Activated CD4-positive, alpha-beta T cell treated with anti-CD3 and anti-CD28 coated beads for 24 hours (primary cell): ENCODE measurements at places on chromosomes 6 and 20.

GRCh38 chr20:37356387-37356786 is 10.4 kb downstream of the SRC start:
- no peak for DNase-seq

GRCh38 chr6:151070631-151071051 is 169.1 kb upstream of the AKAP12 start:
- no peak for DNase-seq

GRCh38 chr6:156598855-156599180 is 178.4 kb upstream of the ARID1B start:
- no peak for DNase-seq

- no peak for DNase-seq
Measured at GRCh38 chr20:61758564-61759200, 307.0 kb downstream of the TAF4 start.

- DNase-seq, result no peak
Measured at GRCh38 chr6:41545247-41545702, 906 bp upstream of the FOXP4 start.

- no peak for DNase-seq
Measured at GRCh38 chr6:30882759-30883684, 1.3 kb upstream of the DDR1 start.

DNA sequence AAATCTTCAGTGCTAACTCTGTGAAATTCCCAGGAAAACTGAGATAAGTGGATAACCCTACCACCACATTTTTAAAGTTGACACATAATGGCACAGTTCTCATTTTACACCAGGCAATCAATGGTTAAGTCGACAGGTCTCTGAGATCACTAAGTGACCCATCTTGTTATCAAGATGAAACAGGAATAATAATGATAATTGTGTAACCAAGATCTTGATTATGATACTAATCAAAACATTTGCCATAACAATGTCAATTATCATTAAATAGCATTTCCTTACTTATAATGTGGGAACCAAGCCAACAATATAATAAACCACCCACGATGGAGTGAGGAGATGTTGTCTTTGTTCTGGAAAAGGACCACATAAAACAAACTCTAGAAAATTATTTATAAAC is 541.6 kb downstream of the TFAP2B start:
- DNase-seq, result no peak

GRCh38 chr6:155980014-155980767 is 524.6 kb upstream of the NOX3 start:
- no peak for DNase-seq

DNA sequence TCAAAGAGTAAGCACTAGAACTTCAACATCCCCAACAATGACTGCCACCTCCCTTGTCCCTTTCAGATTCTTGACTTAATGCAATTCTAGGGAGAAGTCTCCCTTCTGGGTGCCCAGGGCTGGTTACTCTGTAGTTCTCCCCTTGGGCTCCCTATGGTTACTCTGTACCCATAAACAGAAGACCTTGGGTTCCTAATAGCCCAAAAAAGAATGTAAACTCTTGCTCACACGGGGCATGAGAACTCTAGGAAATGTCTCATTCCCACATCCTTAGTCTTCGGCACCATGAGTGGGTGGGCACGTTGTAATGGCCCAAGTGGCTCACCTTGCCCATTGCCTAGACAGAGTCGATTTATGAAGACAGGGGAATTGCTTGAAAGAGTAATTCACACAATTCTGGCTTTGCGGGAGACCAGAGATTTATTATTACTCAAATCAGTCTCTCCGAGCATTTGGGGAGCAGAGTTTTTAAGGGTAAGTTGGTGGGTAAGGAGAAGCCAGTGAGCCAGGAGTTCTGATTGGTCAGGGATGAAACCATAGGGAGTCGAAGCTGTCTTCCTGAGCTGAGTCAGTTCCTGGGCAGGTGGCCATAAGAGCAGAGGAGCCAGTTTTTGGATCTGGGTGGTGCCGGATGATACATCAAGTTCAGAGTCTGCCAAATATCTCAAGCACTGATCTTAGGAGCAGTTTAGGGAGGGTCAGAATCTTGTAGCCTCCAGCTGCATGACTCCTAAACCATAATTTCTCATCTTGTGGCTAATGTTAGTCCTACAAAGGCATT is 61.2 kb upstream of the SIRPG start:
- no peak for DNase-seq

DNA sequence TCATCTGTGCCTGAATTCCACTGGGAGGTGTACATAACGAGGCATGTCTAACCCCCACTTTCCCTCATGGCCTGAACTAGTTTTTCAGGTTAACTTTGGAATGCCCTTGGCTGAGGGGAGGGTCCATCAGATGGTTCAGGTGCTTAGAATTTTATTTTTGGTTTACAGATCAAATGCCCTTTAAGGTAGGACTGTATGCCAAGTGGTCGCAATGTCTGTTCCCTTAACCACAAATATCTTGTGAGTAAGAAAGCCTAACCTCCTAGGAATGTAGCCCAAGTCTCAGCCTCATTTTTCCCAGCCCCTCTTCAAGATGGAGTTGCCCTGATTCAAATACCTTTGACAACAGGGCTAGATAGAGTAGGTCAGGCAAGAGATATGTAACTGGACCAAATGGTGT is 78.4 kb downstream of the RNASET2 start:
- DNase-seq, result no peak

GRCh38 chr6:14217728-14218518 is 100.4 kb downstream of the CD83 start:
- no peak for DNase-seq

GRCh38 chr6:71298459-71298858 is 9.8 kb downstream of the OGFRL1 start:
- DNase-seq, result no peak

- DNase-seq, result no peak
Measured at GRCh38 chr6:142934106-142934505, 10.9 kb downstream of the HIVEP2 start.

DNA sequence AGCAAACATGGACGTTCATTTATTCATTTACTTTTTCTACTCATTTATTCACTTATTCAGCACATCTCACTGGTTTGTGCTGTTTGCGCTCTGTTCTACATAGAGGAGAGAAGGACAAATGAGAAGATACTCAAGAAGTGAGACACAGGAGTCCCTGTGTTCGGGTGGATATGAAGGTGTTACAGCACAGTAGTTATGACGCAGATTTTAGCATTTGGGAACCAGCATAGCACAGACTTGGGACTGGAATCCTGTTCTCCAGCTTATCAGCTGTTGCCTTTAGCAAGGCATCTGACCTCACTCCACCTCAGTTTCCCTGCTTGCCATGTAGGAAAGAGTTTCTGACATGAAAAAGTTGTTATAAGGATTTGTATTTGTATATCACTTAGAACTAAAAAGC is 430.1 kb downstream of the MAFB start:
- no peak for DNase-seq

DNA sequence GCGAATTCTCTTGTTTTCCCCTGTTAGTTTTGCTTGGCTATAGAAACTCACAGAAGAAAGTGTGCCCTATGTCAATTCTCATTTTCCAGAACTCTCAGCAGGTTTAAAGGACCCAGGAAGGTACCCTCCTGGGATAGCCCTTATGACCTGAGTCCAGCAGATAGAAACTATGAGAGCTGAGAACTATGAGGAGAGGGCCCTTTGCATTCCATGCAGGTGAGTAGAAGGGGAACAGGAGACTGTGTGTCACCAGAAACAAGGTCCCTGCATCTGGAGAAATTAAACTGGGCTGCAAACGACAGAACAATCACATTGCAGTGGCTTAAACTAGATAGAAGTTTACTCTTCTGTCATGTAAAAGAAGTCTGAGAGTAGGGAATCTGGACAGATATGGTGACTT is 35.7 kb upstream of the SCUBE3 start:
- DNase-seq, result no peak

- DNase-seq, result no peak
Measured at GRCh38 chr6:75579951-75580350, 21.7 kb upstream of the SENP6 start.

- DNase-seq, result no peak
Measured at GRCh38 chr6:27156874-27157458, 90.5 kb upstream of the PRSS16 start.

DNA sequence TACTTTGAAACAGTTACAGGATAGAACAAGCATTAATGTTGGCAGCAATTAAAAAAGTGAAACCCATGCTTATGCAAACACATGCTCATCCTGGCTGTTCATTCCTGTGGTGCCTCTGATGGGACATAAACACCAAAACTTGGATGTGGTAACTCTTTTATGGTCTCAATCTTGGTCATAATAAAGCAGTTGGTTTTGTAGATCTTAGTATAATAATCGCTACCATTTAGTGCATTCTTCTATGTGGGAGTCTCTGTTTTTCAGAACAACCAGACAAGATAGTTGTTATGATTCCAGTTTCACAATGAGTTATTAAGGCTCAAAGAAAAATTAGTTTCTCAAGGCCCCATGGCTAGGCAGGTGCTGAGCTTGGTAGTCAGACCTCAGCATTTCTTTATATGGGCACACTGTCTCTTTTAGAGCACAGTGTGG is 184.0 kb downstream of the UTRN start:
- no peak for DNase-seq

- no peak for DNase-seq
Measured at GRCh38 chr6:29887330-29887818, 55.0 kb upstream of the HLA-A start.

GRCh38 chr6:7145885-7146828 is 38.4 kb downstream of the RREB1 start:
- DNase-seq, result no peak

DNA sequence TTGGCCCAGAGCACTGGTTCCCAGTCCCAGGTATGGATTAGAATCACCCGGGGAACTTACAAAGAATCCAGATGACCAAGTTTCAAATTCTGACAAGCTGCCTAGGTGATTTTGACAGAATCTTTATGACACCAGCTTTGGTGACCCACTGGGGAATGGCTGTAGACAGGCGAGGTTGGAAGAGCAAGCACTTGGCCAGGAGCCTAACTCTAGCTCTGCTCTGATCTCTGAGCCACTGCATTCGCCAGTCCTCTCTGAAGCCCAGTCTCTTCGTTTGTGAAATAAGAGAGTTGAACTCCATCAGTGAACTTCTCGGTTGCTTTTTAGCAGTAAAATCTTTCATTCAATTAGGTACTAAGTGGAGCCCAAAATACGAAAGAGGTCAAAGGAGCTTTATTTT is 161.2 kb downstream of the VEGFA start:
- no peak for DNase-seq

DNA sequence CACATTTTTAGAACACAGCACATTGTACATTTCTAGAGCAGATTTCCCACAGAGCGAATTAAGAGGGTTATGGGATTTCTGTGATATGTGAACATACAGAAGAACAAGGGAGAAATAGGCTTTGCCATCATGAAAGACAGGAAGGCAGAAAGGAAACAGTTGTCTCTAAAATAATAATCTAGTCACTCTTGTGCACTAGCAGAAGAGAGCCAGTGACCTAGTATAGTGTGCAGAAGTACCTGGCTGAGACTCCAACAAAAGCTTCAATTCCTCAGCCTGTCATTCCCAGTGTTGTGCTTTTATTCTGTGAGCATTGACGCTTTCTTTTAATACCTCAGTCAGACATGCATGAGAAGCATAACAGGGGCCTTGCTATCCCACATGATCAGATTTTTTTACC is 17.8 kb upstream of the DCBLD1 start:
- no peak for DNase-seq

DNA sequence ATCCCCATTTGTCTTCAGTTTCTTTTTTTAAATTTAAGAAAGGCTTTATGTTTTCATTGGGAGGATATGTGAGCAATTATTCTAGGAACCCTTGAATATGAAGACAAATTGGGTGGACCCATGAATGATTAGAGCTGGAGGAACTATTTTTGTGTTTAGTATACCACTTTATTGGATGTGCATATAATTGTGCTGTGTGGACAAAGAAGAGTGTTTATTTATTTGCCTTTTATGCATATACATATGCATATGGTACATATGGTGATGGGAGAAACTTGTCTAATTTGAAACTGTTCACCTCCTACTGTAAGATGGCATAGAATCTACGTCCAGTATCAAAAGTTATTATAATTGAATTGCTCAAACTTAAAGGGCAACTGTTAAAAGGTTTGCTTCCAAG is 94.8 kb upstream of the CENPW start:
- DNase-seq, result no peak

DNA sequence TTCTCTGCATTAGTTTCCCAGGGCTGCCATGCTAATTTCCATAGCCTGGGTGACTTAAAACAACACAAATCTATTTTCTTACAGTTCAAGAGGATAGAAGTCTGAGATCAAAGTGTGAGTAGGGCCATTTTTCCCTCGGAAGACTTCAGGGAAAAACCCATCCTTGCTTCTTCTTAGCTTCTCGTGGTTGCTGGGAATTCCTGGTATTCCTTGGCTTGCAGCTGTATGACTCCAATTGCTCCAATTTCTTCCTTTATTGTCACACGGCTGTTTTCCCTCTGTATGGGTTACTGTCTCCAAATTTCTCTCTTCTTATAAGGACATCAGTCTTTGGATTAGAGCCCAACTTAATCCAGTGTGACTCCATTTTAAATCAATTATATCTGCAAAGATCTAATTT is 128.4 kb upstream of the JAG1 start:
- no peak for DNase-seq

- peak; percentile 22 for DNase-seq
Measured at GRCh38 chr20:17992224-17992637, 23.4 kb downstream of the MGME1 start.

DNA sequence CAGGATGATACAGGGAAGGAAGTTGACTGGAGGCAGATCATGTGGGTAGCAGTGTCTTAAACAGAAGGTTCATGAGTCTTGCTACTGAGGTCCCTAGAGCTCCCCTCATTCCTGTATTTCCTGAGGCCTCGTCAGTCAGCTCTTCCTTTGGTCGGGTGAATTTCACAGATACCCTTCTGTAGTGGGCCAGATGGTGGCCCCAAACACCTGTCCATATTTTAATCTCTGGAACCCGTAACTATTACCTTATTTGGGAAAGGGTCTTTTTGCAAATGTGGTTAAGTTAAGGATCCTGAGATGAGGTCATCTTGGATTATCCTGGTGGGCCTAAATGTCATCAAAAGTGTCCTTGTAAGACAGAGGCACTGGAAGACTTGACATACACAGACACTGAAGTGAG is 9.6 kb downstream of the KCNS1 start:
- DNase-seq, result no peak

DNA sequence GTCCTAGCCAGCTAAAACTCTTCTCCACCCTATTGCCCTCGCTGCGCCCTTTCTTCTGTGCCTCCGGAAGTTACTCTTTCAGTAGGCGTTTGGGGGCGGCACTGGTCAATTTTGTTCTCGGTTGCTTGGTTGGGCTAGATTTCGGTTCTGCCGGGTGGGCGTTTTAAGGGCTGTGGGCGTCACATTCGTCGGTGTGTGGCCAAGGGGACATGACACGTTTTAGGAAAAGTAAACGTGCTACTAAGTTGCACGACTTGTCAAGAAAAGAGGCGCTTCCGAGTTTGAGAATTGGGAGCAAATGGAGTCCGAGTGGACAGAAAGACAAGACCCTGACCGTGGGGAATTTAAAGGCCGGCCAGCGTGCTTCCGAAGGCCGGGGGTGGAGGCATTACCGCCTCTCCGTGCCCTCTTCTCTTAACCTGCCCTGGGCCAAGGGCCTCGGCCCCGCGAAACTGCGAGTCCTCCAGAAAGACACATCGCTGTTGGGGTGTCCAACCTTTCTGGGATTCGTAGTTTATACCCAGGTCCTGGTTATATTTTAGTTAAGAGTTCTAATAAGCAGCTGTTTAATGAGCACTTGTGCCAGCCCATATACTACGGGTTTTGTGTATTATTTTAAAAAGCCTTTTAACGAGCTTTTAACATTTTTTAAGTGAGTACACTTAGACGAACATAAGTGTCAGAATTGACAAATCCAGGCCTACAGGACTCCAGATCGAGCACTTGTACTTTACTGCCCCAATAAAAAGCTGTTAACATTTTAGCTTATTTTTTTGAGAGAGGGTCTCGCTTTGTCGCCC is 664 bp upstream of the BAG6 start:
- DNase-seq, result peak; percentile 78

GRCh38 chr6:36844232-36845170 is 5.3 kb upstream of the CPNE5 start:
- no peak for DNase-seq
